ENCODE measurements at places on chromosomes 6 and 20.

- no peak for DNase-seq
Observed at GRCh38 chr20:31822421-31823330, 3.5 kb downstream of the MYLK2 start.

GRCh38 chr6:106011476-106011875, 74.7 kb upstream of the PRDM1 start:
- DNase-seq = no peak

GRCh38 chr6:38612143-38612965, 27.4 kb downstream of the BTBD9 start:
- DNase-seq = no peak

DNA sequence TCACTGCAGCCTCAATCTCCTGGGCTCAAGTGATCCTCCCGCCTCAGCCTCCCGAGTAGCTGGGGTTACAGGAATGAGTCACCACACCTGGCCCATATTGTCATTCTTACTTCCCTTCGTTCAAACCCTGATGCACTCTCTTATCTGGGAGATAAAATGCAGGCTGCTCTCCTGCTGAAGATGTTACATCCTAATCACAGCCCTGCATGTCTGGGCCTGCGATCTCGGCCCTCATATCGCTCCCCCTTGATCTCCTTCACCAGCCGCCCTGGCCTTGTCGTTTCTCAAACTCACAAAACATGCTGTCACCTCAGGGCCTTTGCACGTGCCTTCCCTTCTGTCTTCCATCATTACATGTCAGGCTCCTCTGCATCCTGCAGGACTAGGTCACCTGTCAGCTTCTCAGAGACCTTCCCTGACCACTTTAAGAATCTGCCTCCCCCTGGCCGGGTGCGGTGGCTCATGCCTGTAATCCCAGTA, 8.8 kb upstream of the C20orf203 start:
- DNase-seq = no peak

GRCh38 chr20:58995461-58996225, 11.4 kb downstream of the CTSZ start:
- DNase-seq = no peak

- no peak for DNase-seq
Observed at GRCh38 chr20:45971425-45971674, 653 bp downstream of the ZNF335 start.

- DNase-seq = no peak
Observed at GRCh38 chr6:119484598-119484997, 135.0 kb upstream of the MAN1A1 start.

DNA sequence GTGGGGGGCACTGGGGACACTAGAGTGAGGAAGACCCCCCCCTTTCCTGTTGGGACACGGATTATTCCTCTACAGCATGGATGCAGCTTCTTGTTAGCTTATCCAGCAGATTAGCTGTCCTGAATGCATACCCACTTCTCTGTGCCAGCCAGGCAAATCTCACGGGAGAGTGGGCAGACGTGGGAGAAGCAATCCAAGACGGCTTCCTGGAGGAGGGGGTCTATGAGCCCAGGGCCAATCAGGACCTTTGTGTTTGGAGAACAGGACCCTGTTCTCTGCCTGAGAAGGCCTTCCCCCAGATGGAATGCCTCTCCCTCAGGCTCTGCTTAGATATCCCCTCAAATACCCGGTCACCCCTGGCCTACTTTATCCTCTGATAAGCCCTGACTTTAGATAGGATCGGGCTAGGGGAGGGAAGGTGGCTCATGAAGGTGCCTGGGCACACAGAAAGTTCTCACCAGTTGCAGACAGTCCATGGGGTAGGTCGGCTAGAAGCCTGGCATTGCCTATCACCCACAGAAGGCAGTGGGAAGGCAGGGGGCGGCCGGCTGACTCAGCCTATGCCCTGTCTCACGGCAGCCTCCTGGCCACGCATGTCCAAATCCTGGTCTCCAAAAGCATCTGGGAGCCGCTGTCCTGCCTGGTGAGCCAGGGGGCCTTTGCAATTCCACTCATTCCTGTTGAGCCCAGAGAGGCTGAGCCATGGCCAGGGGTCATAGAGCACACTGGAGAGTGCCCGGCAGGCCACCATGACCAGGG, 34.7 kb downstream of the SUN5 start:
- DNase-seq = no peak

- peak; percentile 31 for DNase-seq
Observed at GRCh38 chr6:143940011-143940597, 68.0 kb downstream of the PLAGL1 start.
